ENCODE measurements at places on chromosomes 6 and 20.

DNA sequence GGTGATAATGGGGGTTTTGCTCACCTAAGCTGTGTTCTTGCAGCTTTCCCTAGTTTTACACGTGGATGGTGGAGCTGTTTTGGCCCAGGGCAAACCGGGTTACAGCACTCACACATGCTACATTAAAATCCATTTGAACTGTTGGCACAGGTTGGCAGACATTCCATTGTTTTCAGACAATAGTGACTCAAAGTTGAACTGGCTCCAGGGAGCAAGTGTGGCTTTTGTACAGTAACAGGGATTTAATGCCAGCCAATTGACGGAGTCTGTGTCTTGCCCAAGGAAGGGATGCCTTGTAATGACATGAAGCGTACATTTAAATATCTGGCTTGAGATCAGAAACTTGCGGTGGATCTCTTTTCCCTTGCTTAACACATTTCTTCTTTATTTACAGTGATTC, 183.1 kb downstream of the DTNBP1 start:
- no peak for DNase-seq

DNA sequence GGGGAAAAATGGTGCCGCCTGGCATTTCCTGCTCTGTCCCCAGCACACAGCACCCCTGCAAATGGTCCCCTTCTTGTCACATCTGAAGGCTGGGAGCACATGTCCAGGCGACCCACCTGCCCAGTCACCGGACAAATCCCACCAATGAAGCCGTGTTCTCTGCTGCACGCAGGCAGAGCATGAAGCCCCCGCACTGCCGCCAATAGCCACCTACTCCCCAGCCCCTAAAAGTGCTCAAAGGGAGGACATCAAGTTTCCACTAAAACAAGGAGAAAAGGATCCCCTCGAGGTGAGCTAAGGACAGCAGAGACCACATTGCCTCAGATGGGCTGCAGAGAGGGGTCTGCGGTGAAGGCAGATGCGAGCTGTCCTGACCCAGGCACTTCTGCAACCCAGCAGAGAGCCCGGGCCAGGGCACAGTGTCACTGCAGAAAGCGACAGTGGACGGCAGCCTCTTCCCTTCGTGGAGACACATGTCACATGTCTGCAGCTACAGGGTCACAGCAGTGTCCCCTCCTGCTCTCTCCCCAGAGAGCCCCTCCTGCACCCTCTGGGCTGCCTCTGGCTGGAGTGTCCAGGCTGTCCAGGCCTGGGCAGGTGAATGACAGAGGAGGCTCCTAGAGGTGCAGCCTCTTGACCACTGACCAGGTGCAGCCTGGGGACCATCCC, 221.5 kb downstream of the PREX1 start:
- DNase-seq, result no peak

DNA sequence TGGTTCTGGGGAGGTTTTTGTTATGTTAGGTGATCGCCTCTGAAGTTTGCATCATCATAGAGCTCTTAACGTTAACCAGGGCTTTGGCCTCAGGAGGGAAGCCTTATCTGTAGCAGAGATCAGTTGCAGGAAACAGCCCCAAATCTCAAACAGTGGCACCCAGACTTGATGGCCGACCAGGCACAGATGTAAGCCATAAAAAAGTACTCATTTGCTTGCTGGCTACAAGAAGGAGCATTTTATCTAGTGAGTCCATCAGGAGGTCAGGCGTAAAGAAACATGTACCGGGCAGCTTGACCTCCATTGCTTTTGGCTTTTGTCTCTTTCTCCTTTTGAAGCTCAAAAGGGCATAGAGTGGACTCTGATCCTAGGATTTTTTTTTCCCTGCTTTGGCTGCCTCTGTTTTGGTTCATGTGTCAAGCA, 122.3 kb downstream of the CCDC170 start:
- DNase-seq, result no peak

DNA sequence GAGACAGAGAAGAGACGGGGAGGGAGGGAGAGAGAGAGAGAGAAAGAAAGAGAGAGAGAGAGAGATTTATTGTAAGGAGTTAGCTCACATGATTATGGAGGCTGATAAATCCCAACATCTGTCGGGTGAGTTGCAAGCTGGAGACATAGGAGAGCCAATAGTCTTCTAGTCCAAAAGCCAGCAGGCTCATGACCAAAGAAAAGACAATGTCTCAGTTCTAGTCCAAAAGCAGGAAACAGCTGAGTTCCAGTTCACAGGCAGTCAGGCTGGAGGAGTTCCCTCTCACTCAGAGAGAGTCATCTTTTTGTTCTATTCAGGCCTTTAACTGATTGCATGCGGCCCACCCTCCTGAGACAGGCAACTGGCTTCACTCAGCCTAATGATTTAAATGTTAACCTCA, 416.6 kb downstream of the PREX1 start:
- DNase-seq, result no peak

DNA sequence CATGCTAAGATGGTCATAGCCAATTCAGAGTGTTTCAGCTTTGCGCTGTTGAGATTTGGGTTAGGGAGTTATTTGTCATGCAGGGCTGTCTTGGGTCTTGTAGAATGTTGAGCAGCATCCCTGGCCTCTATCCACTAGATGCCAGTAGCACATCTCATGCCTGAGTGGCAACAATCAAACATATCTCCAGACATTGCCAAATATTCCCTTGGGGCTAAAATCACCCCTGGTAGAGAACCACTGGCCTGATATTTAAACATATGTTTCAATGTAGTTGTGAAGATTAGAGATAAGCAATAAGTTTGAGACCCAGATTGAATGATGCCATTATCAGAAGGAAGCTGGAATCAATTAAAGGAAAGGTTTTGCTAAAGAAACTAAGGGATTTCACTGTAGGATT, 463.3 kb downstream of the DOK5 start:
- no peak for DNase-seq

DNA sequence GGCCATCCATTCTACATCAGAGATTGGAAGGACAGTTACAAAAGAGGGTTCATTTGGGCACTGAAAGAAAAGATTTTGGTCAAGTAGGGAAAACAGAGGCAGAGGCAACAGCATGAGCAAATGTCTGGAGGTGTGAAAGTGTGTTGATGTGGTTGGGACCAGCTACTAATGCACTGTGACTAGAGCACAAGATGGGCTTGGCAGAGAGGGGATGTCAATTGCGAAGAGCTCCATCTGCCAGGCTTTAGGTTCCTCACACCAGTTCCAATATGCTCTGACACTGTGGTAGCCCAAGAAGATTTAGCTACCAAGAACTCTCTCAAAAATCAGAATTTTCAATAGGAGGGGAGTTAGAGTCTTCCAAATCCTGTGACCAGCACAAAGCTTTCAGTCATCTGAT, 42.1 kb downstream of the TRAF3IP2 start:
- DNase-seq, result no peak

- no peak for DNase-seq
Observed at GRCh38 chr20:39661833-39662232, 699.7 kb downstream of the DHX35 start.

DNA sequence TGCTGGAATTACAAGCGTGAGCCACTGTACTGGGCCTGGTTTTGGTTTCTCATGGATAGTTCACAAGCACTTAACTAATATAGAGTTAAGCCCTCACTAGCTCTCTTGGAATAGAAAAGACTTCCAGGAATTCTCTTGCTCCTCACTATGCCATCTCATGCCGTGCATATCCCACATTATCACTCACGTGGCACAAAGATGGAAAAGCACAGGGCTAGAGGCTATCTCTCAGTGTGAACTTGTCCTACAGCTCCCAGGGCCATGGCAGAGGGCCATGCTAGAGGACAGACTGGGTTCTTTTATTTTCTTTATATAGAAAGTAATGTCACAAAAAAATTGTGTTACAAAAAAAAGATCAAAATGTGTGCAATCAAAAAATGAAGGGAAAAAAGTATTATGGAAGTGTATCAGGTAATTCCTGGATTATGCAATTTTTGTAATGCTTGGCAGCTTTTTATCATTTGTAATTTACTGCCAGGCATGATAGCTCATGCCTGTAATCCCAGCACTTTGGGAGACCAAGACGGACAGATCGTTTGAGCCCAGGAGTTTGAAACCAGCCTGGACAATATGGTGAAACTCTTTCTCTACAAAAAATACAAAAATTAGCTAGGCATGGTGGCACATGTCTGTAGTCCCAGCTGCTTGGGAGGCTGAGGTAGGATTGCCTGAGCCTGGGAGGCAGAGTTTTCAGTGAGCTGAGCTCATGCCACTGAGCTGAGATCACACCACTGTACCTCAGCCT, 6.4 kb upstream of the SLC2A12 start:
- no peak for DNase-seq

GRCh38 chr6:106082735-106083398, 3.3 kb upstream of the PRDM1 start:
- DNase-seq, result no peak

- DNase-seq, result no peak
Observed at GRCh38 chr20:50726955-50727791, 4.2 kb upstream of the PARD6B start.

All from T-helper 22 cell (primary cell).